ENCODE measurements at places on chromosomes 5 and 9.

DNA sequence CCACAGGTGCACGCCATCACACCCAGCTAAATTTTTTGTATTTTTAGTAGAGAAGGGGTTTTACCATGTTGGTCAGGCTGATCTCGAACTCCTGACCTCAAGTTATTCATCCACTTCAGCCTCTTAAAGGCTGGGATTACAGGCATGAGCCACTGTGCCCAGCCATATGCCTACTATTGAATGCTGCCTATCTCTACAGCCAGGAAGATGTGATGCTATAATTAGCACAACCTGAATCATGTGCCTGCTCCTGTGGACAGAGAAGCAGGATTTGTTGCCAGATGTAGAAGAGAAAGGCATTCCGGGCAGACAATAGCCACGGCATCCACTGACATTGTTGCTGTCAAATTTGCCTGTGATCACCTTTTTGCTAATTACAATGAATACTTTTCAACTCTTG is 24.4 kb upstream of the MLLT3 start:
- no peak for ATAC-seq

DNA sequence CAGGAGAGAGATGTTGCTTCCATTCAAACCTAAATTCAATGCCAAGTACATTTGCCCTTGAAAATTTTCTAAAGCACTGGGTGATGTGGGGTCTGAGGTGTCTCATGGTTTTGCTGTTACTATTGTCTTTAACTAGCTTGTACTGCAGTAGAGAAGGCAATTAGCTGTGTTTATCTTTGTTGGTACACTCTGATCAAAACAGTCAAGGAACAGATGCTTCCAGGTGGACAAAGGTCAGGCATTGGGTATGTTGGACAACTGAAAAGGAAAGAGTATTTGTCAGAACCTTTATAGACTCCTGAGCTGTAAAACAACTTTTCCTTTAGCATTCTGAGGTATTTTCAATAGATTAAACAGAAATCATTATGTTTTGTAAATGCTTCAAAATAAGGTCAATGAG is 2228.7 kb upstream of the WWC1 start:
- ATAC-seq: no peak

- ATAC-seq: no peak
Observed at GRCh38 chr5:156595132-156595787, 254.8 kb upstream of the PPP1R2B start.

GRCh38 chr5:113806904-113807303 is 293.4 kb downstream of the YTHDC2 start:
- peak; percentile 75 for ATAC-seq

- ATAC-seq: no peak
Observed at GRCh38 chr5:38466424-38467189, 89.8 kb downstream of the LIFR start.

DNA sequence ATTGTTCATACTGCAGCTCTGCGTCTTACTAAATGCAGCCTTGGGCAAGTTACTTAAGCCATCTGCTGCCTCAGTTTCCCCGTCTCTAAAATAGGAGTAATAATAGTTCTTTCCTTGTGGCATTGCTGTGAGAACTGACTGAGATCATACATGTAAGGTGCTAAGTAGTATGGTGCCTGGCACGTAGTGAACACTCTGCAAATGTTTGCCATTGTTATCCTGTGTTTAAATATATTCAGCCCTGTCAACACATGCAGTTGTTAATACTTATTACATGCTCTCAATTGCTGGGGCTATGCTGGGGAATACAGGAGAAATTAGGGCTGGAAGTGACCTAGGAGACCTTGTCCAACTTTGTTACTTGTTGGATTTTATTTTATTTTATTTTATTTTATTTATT is 105.2 kb upstream of the RAI14 start:
- no peak for ATAC-seq

- no peak for ATAC-seq
Observed at GRCh38 chr9:1939466-1939865, 75.7 kb upstream of the SMARCA2 start.

- no peak for ATAC-seq
Observed at GRCh38 chr5:35061211-35061770, 13.5 kb upstream of the AGXT2 start.
